ENCODE measurements at places on chromosomes 4 and X.

DNA sequence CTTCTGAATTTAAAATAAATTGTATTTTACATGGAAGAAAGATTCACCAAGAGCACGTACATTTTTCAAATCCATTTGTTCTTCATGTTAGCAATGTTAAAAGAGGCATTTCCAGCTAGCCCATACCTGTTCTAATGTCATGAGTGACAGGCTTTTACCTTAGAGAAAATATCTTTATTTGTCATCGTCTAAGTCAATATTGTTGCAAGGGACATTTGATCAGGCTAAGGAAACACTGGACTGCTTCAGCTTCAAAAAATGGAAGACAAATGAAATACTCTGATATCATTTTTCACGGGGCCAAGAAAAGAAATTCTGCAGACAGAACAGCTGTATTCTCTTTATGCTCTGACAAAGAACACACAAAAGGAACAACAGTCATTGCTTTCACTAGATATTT, 207.7 kb downstream of the RCHY1 start:
- H3K27me3 ChIP-seq, result peaks cover 1% of the 10 kb centered on the region
- H3K36me3 ChIP-seq, result no peaks in the 10 kb centered on the region
- DNase-seq, result no peak
- no peaks in the 10 kb centered on the region for H3K4me1 ChIP-seq
- no peak overlapping the region for H3K4me3 ChIP-seq

DNA sequence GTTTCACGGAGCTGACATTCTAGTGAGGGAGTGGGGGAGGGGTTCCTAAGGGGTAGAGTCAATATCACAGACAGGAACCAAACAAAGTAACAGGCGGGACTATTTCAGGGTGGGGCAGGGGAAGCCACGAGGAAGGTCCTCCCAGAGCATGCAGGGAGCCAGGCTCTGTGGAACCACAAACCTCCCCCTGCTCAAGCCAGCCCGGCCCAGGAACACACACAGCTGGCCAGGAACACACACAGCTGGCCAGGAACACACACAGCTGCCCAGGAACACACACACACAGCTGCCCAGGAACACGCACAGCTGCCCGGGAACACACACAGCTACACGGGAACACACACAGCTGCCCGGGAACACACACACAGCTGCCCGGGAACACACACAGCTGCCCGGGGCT, 24.8 kb downstream of the EVC2 start:
- H3K4me1 ChIP-seq, result no peaks in the 10 kb centered on the region
- DNase-seq, result no peak
- H3K27me3 ChIP-seq, result no peaks in the 10 kb centered on the region
- no peak overlapping the region for H3K4me3 ChIP-seq
- H3K27ac ChIP-seq, result no peak overlapping the region

- H3K27ac ChIP-seq, result no peak overlapping the region
- H3K4me1 ChIP-seq, result no peaks in the 10 kb centered on the region
- H3K36me3 ChIP-seq, result no peaks in the 10 kb centered on the region
- no peak overlapping the region for H3K4me3 ChIP-seq
- H3K27me3 ChIP-seq, result peaks cover 3% of the 10 kb centered on the region
- no peak for DNase-seq
These were observed 14.5 kb downstream of the WDFY3 start for GRCh38 chr4:84952004-84952403.

DNA sequence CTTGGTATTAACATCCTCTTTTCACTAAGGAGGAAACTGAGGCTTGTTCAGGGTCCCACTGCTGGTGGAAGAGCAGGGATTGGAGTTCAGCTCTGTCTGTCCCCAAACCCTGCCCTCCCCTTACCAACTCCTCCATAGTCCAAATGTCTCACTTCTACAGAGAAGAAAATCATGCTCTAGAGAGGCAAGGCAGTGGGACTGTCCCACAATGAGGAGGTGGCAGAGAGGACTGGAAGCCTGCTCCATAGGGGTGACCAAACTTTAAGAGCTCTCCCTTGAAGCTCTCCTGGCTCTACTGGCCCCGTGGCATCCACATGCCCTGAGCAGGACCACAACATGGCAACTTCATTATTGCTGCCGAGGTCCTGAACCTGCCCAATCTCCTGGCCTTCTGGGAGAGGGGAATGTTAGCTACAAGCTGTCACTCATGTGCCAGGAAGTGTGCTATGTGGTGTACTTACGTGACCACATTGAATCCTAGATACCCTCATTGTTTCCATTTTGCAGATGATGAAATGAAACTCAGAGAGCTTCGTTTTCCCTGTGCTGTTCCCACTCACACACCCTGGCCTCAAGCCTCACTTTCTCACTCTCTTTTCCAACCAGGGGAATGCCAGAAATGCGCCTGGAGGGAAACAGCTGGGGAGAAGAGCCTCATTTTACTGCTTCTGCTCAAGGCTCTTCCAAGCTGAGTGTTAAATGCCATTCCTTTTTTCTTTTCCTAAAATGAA, 71.5 kb downstream of the ANAPC4 start:
- H3K27ac ChIP-seq, result no peak overlapping the region
- H3K36me3 ChIP-seq, result no peaks in the 10 kb centered on the region
- H3K4me3 ChIP-seq, result no peak overlapping the region
- no peaks in the 10 kb centered on the region for H3K27me3 ChIP-seq
- peaks cover 6% of the 10 kb centered on the region for H3K4me1 ChIP-seq

- H3K27ac ChIP-seq, result peak overlapping the region; percentile 27
- H3K4me1 ChIP-seq, result peaks cover 12% of the 10 kb centered on the region
- H3K36me3 ChIP-seq, result peaks cover 2% of the 10 kb centered on the region
- DNase-seq, result no peak
These were observed 200.0 kb downstream of the PPP1R2C start for GRCh38 chrX:42577936-42578470.

- H3K27me3 ChIP-seq, result peaks cover 2% of the 10 kb centered on the region
- H3K4me1 ChIP-seq, result no peaks in the 10 kb centered on the region
- no peaks in the 10 kb centered on the region for H3K36me3 ChIP-seq
- no peak for DNase-seq
- H3K27ac ChIP-seq, result no peak overlapping the region
- no peak overlapping the region for H3K4me3 ChIP-seq
These were observed 57.8 kb downstream of the HEPH start for GRCh38 chrX:66221856-66222255.

DNA sequence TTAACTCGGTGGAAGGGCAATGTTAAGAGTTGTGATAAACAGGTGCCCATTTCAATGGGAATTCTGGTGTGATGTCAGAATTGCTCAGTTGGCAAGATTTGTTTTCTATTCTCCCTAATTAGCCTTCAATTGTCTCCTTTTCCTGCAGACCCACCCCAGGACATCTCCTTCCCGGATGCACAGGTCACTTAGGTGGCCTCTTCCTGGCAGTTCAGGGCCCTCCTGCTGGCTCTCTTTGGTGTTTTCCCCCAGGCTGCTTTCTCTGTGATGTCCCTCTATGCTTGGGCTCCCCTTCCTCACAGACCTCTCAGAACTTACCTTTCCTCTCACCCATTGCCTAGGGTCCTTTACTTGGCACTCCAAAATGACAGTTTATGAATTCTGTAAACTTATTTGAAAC, 126.3 kb downstream of the GPAT3 start:
- no peaks in the 10 kb centered on the region for H3K36me3 ChIP-seq
- H3K4me1 ChIP-seq, result peaks cover 8% of the 10 kb centered on the region
- no peak overlapping the region for H3K4me3 ChIP-seq
- no peak overlapping the region for H3K27ac ChIP-seq
- H3K27me3 ChIP-seq, result peaks cover 2% of the 10 kb centered on the region
